ENCODE measurements at places on chromosomes 12 and 14.

DNA sequence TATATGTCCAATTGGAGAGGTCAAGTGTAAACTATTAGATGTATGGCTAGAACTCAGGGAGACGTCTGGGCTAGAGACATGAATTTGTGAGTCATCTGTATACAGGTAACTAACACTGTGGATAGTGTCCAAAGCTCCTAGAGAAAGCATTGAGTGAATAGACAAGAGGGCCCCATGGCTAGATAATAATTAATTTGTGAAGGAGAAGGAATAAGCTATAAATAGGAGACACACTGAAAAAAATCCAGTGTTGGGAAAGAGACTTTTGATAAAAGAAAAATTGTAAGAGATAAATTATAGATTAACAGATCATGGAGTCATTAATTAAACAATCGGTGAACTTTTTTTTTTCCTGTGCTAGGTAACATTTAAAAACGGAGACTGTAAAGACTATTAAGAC, 326.6 kb upstream of the PRICKLE1 start:
- DNase-seq = no peak

GRCh38 chr12:112606611-112607365, 184.8 kb upstream of the RPH3A start:
- DNase-seq = no peak

GRCh38 chr12:92604786-92605185, 98.0 kb upstream of the PLEKHG7 start:
- DNase-seq = no peak

GRCh38 chr12:90058704-90059103, 350.1 kb upstream of the ATP2B1 start:
- DNase-seq = no peak

DNA sequence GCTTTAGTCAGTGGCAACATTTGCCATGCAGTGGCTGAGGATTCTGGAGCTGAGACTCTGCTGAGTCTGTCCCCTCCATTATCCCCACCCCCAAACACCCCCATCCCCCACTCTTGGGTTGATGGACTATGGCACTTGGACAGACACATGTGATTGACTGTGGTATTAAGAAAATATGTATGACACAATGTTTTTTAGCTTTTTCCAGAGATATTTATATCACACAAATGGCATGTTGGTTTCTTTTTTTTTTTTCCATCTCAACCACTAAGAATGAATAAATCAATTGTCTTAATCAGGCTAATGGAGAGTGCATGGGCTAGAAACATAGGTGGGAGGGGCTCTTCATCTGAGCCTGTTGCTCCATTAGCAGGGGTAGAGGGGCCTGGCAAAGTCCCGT, 30.7 kb upstream of the MAP1LC3B2 start:
- no peak for DNase-seq

- no peak for DNase-seq
These were observed 51.2 kb downstream of the KCNH5 start for GRCh38 chr14:62994096-62994495.

DNA sequence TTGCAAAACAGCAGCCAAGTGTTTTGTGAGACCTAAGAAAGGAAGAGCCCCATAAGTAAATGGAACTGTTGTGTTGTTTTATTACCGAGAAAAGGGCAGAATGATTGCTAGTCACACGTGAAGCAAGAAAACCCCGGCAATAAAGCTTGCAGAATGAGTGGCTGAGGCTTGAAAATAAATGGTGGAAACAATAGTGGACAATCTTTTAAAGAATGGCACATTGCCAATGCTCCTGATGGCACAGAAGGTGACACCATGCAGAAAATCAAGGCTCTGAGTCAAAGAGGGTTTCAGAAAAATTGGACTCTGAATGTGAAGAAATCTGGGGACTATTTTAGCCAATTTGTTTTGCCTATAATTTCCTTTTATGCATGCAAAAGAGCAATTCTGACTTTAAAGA, 4.0 kb upstream of the AQP2 start:
- no peak for DNase-seq

DNA sequence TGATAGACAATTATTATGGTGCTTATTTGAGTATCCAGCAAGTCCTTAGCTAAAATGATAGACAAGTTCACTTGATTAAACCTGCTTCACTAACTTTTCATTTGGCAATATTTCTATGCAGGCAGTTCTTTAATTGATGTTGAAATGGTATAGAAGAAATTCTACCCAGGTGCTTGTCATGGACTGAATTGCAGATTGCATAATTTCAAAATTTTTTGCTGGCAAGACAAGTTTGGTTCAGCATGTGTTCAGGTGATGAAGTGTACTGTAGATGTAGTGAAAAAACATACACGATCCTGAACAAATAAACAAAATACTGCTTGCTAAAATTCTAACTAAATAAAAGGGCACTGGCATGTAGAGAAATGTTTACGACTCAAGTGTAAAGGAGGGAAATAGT, 189.0 kb downstream of the FOXA1 start:
- no peak for DNase-seq

DNA sequence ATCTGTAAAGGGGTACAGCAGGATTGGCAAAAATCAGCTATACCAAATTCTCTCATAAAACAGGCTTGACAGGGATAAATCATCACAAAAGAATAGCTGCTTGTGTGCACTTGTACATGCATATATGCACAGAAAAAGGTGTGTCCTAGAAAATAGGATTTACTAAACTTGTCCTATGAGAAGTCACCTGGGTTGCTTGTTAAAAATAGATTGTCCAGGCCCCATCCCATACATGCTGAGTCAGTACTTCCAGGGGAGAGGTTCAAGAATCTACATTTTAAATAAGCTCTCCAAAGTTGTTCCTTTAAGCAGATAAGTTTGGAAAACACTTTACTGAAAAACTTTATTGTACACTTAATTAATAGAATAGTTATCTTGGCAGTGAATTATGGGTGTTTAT, 123.1 kb downstream of the ANO6 start:
- DNase-seq = no peak

- DNase-seq = peak; percentile 48
These were observed 53.1 kb upstream of the STON2 start for GRCh38 chr14:81453166-81453766.

DNA sequence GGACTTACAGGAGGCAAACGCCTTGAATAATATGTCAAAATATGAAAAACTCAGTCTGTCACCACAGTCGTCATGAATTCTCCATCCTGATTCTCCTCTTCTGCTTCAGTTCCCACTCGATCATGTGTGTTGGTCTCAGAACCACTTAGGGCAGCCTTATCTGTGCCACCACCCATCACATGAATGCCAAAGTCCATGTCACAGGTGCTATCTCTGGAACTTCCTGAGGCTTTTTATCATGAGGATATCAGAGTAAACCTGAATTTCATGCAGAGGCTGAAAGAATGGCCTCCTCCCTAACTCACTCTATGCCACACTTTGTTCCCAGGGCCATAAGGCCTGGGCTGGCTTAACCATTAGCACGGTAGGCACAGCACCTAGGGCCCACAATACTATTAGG, 28.8 kb upstream of the MAP3K9 start:
- no peak for DNase-seq

DNA sequence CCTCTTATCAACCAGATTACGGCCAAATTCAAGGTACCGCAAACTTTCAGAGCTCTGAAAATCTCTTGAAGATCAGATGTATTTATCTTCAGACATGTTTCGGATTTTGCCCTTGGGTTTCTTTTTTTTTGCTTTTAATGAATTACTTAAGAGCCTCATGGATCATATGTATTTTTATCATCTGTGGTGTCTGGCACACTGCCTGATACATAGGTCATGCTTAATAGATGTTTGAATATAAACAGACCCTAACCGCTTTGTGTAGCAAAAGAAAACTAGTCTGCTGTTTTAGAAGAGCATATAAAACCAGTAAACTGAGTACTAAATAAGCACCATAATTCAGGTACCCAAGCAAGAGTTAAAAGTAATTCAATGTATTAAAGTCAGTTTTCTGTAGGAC, 20.1 kb upstream of the TBK1 start:
- no peak for DNase-seq

DNA sequence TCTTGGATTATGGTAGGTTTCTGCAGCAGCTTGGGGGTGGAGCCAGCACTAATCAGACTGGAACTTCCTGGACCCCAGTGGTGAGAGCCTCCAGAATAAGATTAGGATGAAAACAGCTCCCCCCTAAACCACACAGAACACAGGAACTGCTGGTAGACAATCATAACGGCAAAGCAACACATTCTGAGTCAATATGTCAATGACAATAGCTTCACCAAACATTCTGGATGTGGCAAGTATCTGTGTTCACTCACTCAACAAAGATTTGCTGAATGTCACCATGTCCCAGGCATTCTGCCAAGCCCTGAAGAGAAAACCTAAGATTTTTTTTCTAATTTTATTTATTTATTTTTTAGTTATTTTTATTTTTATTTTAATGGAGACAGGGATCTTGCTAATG, 65.2 kb downstream of the LRRC74A start:
- no peak for DNase-seq

- DNase-seq = no peak
These were observed 16.5 kb upstream of the YY1 start for GRCh38 chr14:100222224-100223093.

DNA sequence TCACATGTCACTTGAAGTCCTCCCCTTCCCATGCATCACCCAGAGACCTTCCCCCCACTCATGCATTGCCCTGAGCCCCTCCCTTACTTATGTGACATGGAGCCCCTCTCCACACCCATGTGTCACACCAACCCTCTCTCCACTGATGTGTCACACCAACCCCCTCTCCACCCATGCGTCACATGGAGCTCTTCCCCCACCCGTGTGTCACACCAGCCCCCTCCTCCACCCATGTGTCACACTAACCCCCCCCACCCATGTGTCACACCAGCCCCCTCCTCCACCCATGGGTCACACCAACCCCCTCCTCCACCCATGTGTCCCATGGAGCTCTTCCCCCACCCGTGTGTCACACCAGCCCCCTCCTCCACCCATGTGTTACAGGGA, 30.4 kb downstream of the RTL1 start:
- DNase-seq = no peak

GRCh38 chr14:106691601-106692291, 1165.4 kb downstream of the TMEM121 start:
- peak; percentile 79 for DNase-seq

DNA sequence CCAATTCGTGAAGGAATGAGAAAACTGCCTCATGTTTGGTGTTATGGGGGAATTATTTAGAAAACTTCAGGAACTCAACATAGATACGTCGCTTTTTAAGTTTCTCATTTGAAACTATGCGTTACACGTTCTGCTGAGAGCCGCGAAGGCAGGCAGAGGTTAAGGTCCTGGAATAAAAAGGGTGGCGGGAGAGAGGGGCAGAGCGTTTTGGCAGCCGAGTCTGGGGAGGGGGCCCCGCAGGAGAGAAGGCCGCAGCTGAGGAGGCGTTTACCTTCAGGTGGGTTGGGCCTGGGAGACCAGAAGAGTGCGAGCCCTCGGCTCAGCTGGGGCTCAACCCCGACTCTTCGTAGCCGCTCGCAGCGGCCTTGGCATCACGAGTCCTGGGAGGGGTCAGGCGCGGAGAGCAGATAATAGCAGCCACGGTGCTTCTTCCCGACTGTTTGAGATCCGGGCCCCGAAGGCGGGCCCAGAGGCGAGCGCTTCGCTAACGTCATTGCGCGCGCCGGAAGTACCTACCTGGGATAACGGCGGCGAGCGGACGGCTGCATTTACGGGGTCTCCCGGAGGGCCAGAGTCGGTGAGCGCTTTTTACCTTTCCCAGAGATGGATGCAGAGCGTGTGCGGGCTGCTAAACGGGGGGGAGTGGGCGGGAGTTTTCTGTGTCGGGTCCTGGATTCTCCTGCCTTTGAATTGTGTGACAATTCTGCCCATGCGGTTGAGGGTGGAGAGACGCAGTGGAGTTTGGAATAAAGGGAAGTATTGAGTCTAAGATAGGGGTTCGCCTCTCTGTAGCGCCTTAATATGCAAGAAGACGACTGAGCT, at the start of the genes PPHLN1 and ZCRB1:
Gene PPHLN1, plus strand, starts transcription at position 515 of the 822 bp plus-strand sequence. CDS start 9,736 bp downstream, outside the sequence.
Gene ZCRB1, minus strand, starts transcription at position 442 of the 822 bp plus-strand sequence. CDS start 1,992 bp downstream, outside the sequence.
- DNase-seq = peak; percentile 85

DNA sequence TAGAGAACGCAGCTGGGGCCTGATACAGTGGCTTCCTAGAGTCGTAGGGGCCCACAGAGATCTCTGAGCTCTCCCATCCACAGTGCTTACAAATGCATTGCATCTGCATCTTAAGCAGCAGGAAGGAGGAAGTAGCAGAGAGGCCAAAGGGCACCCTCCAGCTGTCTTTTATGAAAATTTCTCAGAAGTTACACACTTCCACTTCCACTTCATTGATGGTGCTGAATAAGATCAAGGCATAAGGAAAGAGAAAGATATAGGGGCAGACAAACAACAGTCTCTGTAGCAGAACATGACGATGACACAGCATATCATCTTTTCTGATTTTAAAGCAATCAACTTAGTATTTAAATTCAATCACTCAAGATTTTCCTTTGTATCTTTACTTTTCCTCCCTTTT, 51.6 kb upstream of the ABCC9 start:
- peak; percentile 6 for DNase-seq

GRCh38 chr14:73232984-73233383, 4.3 kb upstream of the PAPLN start:
- DNase-seq = no peak

GRCh38 chr14:65170768-65171507, 68.6 kb upstream of the MAX start:
- DNase-seq = peak; percentile 25

- no peak for DNase-seq
These were observed 24.4 kb upstream of the TC2N start for GRCh38 chr14:91891721-91892220.

DNA sequence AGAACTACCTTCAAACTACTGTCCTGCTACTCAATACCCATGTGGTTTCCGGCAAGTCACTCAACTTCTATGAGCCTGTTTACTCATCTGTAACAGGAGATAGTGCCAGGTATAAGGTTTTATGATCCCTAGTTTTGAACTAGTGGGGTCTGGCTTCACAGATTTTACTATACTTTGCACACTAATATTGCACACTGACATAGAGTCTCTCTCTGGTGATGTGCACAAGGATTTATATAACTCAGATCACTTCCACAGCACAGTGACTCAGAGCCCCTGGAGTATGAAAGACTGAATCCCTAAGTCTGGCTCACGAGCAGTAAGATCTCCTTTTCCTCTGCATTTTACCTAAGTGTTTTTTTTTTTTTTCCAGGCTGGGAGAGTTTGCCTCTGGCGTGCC, 69.7 kb upstream of the SLC38A2 start:
- no peak for DNase-seq

DNA sequence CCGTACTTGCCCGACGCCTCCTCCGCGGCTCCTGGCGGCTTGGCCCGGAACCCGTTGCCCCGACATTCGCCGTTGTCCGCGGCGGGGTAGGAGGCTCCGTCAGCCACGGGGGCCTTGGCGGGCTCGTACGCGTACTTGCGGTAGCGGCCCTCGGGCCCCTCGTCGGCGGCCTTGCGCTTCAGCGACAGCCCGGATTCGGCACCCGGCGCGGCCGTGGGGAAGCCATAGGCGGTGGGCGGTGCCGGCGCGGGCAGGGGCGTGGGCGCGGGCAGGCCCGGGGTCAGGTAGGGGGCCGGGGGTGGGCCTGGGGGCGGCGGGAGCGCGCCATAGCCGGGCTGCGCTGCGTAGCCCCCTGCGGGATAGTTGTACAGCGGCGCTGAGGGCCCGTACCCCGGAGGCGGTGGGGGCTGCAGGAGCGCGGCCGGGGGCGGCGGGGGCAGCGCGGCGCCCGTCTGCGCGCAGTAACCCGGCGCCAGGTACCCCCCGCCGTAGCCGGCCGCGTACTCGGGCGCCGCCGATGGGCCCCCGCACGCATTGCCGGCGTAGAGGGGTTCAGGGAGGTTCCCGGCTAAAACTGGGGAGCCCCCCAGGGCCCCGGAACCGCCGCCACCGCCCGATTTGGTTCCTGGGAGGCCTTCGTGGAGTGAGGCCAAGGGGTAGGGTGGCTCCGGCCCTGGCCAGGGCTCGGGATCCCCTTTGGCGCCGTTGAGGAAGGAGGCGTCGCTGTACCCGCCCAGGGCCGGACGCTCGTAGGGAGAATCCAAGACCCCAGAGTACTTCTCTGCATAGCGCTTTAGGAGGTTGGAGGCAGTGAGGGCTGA, 26.9 kb downstream of the FIGNL2 start:
- DNase-seq = peak; percentile 28

All from germinal center (tissue), 1 donor.